Pancreas (tissue), 10 donors: ENCODE measurements at places on chromosomes 4 and X. TPM values are rescaled to one million over a fixed set of nuclear protein-coding genes. Genes with fewer than 3 reads are reported as not detected.

- no peak for DNase-seq
Observed at GRCh38 chr4:2390146-2390545, 28.3 kb downstream of the ZFYVE28 start.

Gene PAGE4
- polyA plus RNA-seq: not detected

Gene AFM
- polyA plus RNA-seq: 0.30 TPM

GRCh38 chr4:8554555-8555100 is 25.6 kb upstream of the GPR78 start:
- peak; percentile 19 for DNase-seq

Gene HELQ
- 5.3 TPM for polyA plus RNA-seq

DNA sequence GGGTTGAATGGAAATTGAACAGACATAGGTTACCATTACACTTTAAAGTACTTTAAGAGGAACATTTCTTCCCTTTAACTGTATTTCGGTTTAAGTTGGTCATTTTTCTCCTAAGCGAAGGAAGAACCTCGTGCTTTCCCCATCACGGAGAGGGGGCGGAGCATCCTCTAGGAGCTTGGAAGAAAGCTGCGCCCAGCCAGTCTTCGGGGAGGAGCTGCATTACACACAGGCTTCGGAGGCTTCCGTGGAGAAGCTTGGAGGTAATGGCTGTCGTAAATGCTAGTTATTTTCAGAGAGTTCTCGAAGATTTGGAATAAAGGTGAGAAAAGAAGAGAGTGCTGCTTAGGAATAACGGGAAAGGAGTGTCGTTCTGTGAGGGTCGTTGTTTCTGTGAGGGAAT is at the start of gene PWWP3B:
Gene PWWP3B, plus strand, starts transcription at position 199 of the 400 bp plus-strand sequence. CDS start 37,128 bp downstream, outside the sequence.
- DNase-seq: peak; percentile 70

- DNase-seq: peak; percentile 74
Observed at GRCh38 chrX:42714981-42715700, 62.8 kb downstream of the PPP1R2C start.

DNA sequence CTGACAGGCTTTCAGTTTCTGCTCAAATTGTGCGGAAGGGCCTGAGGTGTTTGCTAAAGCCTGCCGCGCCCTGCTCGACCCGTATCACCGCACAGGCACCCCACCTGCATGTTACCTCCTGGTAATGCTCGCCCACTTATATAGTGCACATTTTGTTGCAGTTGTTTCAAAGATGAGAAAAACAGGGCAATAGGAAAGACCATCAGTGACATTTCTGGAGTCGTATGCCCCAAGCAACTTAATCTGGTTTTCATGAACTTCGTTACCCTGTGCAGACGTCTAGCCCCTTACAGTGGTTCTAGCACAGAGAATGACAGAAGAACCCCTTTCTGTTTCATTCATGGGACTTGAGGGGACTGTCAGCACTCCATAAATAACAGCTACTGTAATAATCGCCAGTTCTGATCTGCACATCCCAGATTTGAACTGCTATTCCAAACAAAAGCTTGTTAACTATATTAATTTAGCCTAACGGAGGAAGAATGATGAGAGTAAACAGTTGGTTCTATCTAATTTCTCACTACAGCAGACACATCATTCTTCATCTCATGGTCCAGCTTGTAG is 940 bp upstream of the DCTD start:
- no peak for DNase-seq

DNA sequence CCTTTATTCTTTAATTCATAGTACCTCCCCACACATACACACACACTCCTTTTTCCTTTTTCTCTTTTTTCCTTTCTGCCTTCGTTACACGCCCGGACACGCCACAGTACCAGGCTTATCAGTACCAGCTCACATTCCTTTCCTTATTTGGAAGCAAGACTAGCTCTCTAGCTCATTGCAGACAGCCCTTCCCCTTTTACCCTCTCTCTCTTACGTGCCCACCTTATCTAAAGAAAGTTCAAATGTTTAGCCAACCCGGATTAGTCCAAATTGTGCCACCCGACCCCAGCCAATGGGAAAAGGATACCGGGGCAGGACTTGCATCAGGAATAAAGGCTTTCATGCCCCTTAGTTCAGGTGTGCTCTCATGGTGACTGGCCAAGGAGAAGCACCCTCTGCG is 194.7 kb upstream of the VCX3A start:
- no peak for DNase-seq

Gene GLRB
- 4.1 TPM for polyA plus RNA-seq

Gene ODAPH
- not detected for polyA plus RNA-seq

Gene CXorf66
- polyA plus RNA-seq: not detected

GRCh38 chrX:67720344-67720743 is 176.5 kb downstream of the AR start:
- DNase-seq: no peak

Gene GPR50
- not detected for polyA plus RNA-seq

- no peak for DNase-seq
Observed at GRCh38 chr4:170729236-170729635, 639.5 kb upstream of the AADAT start.

DNA sequence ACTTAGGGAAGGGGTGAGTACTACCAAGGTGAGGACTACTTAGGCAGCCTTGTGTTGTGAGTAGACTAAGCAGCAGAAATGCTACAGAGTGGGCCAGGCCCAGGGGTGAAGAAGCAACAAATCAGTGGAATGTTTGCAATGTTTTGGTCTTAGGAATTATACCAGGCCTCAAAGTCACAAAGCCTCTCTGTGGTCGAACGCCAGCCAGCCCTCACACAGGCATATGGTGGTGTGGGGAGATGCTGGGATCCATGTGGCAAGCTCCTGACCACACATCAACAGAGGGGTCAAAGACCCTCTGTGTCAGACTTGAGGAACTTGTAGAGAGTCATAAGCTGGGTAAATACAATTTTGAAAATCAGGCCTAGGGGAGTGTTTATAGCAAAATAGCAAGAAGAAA is 153.8 kb upstream of the KLF3 start:
- no peak for DNase-seq

DNA sequence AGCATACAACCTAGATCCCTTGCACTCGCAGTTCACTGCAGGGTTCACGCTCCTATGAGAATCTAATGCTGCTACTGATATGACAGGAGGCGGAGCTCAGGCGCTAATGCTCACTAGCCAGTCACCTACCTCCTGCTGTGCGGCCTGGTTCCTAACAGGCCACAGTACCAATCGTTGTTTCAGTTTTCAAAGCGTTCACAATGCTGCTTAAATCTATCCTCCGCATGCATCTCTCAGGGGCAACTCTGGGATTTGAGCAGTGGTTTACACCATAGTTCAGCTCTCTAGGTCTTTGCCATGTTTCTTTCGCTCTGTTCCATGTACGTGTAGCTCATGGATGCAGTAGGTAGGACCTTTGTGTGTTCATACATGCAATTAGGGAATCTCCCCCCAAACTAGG is 47.2 kb downstream of the CLOCK start:
- DNase-seq: no peak

GRCh38 chr4:107837317-107837716 is 12.6 kb downstream of the SGMS2 start:
- no peak for DNase-seq
